ENCODE measurements at places on chromosomes 7 and 10.

GRCh38 chr7:153902862-153903261 lies 149.3 kb upstream of the DPP6 start:
- DNase-seq, result peak; percentile 49

- DNase-seq, result no peak
Measured at GRCh38 chr10:72106154-72106849, 18.0 kb upstream of the SPOCK2 start.

DNA sequence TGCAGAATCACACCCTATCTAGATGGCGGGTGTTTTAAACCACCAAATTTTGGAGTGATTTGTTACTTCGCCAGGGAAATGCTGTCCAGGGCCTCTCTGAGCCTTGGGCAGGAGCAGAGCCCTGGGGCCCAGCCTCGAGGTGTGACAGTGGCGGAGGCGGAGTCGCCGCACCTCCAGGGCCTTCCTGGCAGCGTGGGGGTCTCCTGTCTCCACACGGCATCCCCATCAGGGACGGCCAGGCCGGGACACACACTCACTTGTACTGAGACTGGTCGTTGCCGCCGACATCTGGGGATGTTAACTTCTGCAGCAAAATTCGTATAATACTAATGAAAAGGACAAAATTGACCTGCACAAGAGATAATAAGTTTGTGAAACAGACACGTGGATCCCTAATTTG lies 110.7 kb downstream of the VIPR2 start:
- no peak for DNase-seq

DNA sequence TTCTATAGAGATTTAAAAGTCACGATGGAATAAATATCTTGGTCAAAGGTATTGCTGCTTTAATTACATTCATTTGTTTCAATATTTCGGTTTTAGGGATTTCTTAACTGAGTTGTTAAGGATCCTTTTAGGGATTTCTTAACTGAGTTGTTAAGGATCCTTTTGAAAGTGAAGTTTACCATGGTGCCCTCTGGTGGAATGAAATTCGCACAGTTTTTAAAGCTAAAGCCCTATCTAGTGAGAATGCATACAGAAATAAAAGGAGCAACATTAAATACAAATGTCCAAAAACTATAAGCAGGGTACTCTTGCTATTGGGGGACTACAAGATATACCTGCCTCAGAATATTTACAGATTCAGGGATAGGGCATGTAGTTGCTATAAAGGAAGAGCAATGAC lies 193.7 kb downstream of the RNLS start:
- peak; percentile 25 for DNase-seq

- DNase-seq, result no peak
Measured at GRCh38 chr10:25206693-25207414, 32.1 kb downstream of the GPR158 start.

- DNase-seq, result no peak
Measured at GRCh38 chr10:53697038-53697437, 924.5 kb upstream of the MBL2 start.

DNA sequence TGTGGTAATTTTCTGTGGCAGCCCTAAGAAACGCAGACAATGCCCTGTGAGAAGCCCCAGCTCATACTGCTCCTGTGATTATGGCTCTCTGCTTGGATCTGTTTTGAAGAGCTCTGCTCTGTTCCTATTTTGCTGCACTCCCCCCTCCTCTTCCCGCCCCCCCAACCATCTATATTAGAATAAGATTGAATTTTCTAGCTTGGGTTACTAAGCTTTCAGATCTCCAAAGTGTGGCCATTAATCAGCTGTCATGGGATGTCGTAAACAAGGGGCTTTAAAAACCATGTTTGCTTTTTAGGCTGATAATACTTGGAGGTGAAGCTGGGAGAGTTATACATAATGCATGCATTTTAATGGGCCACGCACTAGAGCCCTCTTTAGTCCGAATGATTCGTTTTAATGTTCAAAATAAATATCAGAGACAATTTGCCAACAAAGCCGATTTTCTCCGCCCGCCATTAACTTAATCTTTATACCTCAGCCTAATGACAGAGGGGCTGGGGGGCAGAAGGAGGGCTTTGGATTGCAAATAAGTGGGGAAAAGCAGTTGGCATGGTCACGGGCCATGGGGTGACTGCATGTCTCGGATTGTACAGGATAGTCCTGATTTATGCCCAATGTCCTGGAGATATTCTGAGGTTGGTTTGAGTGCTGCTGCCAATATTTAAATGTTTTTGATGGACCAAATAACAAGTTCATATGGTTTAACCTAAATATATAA lies 165.5 kb downstream of the RPS24 start:
- DNase-seq, result no peak

GRCh38 chr7:105853931-105854419 lies 22.4 kb downstream of the ATXN7L1 start:
- peak; percentile 84 for DNase-seq

- DNase-seq, result no peak
Measured at GRCh38 chr10:129883626-129884397, 80.3 kb downstream of the EBF3 start.

GRCh38 chr7:131564640-131565039 lies 8.2 kb upstream of the PODXL start:
- DNase-seq, result no peak

DNA sequence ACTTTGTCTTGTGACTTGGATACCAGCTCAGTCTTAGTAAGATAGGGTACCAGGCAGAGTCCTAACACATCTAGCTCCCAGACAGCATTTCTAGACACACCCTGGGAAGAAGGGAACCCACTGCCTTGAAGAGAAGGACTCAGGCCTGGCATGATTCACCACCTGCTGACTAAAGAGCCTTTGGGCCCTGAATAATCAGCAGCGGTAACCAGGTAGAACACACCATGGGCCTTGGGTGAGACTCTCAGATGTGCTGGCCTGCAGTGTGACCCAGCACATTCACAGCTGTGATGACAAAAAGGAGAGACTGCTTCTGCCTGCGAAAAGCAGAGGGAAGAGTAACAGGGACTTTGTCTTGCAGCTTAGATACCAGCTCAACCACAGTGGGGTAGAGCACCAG lies 10.4 kb upstream of the TNKS2 start:
- DNase-seq, result no peak

- DNase-seq, result no peak
Measured at GRCh38 chr7:5567790-5568189, 144.2 kb upstream of the TNRC18 start.

DNA sequence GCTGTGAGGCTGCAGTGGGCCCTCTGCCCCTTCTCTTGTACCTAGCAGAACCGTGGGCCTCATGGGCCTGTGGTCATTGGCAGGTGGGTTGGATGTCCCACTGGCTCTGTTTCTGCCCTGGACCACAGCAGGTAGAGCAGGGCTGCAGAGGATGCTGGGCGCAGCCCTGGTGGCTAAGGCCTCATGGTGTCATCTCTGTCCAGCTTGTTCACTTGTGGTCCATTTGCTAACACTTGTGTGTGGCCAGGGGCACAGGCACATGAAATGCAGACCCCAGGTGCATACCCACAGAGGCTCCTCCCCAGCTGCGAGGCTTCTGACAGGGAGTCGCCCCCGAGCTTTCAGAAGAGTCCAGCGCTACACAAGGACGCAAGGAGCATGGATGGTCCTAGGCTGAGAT lies 22.4 kb upstream of the TBRG4 start:
- DNase-seq, result no peak

GRCh38 chr10:73553761-73554160 lies 37.4 kb downstream of the USP54 start:
- DNase-seq, result no peak

DNA sequence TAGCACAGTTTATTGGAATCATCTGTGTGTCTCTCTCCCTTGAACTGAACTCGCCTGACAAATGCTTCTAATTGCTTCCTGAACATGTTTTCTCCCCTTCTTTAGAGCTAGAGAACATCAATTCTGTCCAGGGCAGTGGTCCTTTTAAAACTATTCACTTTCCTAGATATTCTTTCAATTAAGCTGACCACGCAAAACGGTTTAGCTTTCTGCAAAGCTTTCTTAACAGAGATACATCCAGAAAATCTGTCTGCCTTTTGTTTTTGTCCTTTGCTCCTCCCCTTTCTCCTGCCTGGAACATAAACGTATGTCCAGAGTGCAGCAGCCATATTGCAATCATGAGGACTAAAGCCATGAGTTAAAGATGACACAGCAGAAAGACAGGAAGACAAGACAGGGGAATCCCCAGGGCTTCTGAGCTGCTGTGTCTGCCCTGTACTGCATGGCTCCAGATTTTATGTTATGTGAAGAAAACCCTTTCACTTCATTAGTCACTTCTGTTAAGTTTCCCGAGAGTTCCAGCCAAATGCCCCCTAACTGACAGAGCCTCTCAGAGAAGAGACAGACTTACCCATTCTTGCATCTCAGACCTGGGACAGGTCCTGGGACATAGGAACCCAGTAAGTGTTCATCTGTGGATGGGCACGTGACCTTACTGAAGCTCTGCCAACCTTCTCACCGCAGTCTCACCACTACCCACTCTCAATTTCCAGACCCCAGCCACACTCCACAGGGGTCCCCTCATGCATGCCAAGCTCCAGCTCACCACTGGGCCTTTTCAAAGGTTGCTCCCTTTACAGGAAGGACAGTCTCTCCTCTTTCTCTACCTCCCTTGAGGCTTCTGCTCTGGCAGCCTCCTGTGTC lies 35.0 kb upstream of the CPXM2 start:
- DNase-seq, result no peak

DNA sequence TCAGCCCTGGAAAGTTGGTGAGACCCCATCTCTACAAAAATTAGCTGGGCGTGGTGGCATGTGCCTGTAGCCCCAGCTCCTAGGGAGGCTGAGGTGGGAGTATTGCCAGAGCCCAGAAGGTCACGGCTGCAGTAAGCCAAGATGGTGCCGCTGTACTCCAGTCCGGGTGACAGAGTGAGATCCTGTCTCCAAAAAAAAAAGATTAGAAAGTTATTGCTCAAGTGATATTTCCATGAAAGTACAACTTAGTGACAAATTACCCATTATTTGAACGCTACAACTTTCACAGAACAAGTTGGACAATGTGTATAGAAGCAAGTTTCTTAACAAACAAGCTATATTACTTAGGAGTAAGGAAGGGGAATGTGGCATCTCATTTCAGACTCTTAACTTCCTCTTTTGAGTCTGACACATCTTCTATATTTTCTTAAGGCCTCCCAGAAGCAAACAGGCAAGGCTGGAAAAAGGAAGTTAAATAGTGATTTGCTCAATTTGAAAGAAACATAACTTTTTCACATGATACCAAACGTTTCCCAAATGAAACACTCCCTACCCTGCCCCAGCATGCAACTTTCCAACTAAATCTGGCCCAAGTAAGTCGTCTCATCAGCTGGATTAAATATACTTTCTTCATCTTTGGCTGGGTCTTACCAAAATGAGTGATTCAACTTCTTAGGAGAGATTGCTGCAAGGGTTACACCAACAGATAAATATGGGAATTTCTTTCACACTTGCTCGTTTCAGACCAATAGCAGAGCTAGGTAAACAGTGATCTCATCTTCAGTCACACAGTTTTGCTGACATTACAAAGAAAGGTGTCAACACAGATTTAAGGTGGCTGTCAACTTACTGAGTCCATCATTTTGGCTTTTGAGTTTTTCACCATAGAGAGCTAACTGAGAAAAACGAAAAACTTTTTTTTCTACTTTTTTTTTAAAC lies 66.3 kb upstream of the KLF6 start:
- peak; percentile 20 for DNase-seq

DNA sequence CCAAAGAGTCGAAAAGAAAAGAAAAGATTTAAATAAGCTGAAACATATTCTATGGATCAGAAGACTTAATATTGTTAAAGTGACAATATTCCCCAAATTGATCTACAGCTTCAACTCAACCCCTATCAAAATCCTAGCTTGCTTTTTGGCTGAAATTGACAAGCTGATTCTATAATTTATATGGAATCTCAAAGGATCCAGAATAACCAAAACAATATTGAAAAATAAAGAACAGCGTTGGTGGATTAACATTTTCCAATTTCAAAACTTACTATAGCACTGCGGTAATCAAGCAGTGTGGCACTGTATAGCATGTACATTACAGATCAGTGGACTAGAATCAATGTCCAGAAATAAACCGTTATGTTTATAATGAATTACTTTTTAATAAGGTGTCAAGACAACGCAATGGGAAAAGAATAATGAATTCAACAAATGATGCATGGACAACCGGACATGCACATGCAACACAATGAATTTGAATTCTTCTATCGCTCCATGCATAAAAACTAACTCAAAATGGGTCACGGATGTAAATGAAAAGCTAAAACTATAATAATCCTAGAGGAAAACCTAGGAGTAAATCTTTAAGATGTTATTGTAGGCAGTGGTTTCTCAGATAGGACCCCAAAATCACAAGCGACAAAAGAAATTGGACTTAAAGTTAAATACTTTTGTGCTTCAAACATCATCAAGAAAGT lies 1.6 kb upstream of the ALOX5 start:
- no peak for DNase-seq

- no peak for DNase-seq
Measured at GRCh38 chr10:29783201-29783947, 148.6 kb upstream of the SVIL start.

DNA sequence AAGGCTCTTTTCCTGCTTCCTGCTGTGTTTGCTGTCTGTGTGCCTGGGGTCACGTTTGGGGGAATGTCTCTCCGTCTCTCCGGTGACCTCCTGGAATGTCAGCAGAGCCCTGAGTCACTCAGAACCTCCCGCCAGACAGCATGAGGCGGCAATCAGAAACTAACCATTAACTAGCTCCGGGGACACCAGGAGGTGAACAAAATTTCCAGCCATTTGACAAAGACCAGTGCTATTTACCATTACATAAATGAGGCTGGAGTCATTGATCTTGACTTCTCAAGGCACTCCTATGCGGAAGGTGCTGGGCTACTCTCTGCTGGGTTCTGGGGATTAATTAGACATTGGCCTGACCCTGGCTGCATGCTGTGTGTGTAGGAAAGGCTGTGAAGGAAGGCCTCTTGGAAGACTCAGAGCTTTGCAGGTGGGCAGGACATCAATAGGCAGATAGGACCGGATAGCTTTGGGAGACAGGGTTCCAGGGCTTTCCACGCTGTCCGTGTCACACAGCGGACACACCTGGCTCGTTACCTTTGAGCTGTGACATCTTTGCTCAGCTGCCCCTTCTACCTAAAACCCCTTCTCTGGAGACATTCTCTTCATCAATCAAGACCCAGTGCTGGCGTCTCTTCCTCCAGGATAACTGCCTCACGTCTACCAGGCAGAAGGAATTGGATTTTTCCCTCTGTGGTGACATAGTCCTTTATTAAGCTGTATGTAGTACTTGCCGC lies 77.0 kb downstream of the PFKFB3 start:
- DNase-seq, result no peak

DNA sequence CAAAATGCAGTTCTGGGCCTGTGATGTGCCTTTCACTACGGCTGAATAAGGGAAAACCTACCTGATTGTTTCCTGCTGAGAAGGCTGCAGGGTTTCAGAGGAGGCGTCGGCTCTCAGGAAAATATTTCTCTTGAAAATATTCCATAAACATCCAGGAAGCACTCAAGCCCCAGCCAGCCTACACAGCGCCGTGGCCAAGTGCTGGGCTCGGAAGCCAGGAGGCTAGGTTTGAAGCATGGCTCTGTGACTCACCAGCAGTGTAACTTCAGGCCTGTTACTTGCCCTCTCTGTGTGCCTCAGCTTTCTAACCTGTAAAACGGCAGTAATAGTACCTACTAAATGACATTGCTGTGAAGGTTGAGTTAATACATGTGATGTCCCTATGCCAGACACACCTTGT lies 399.1 kb downstream of the GATA3 start:
- peak; percentile 42 for DNase-seq
